ENCODE measurements at places on chromosomes 2 and 18. TPM values are rescaled to one million over a fixed set of nuclear protein-coding genes. Genes with fewer than 3 reads are reported as not detected.

DNA sequence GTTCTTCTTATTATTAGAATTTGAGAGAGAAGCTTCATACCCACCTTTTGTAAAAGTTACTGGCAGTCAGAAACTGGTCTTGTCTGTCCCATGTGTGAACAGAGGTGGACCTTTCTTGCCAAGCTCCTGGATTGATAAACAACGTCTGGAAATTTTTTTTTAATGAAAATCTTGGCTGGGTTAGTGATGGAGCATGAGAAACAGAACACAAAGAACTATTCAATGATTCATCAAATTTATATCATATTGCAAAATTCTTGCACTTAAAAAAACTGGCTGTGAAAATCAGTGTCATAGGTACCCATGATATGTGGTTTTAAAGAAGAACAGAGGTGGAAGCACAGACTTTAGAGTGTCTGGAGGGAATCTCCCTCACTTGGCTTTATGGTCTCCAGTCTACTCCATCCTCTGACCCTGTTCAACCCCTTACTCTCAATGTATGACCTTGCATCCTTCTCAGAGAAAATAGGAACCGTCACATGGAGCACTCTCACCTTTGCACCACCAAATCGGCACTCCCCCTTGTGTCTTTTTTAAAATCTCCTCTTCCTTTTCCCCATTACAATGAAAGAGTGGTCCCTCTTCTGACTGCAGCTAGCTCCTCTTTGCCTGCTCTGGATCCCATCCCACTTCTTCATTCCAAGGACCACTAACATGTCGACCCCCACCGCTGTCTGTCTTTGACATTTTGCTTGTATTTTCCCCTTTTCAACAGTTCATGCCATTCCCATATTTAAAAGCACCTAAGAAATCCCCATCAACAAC is 58.2 kb downstream of the COPS8 start:
- DNase-seq: no peak

GRCh38 chr2:160270571-160271113 is 70.6 kb upstream of the ITGB6 start:
- peak; percentile 18 for DNase-seq

DNA sequence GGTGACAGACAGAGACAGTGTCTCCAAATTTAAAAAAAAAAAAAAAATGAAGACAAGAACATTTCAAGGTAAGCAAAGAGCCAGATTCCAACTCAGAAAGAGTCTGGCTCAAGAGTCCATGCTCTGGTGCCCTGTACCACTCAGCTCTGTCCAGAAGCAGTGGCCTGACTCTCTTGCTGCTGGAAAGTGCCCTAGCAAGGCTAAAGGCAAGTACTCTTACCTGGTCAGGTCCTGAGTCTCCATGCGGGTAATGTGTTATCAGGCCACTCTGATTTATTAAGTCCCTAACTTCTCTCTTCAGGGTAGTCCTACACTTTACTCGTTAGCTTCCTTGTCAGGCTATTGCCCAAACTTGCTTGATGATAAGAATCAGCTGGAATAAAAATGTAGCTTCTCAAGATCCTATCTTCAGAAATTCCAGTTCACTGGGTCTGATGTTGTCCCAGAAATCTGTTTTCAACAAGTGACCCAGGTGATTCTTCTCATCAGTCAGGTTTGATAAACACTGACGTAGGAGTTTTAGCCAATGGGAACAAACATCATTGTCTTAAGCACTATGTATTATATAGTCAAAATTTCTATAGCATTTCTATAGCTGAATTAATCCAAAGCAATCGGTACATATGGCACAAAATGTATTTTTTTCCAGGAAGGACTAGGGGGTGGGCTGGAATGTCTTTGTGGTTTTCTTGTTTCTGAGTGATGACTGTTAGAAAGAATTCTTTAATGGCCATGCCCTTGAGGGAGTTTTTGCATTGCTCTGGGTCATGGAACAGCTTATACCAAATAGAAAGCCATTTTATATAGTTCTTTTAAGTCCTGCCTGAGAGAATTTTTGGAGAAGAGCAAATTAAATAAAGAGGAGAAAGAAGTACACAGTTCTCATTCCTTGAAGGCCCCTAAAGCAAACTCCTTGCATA is 139.9 kb upstream of the DNMT3A start:
- DNase-seq: no peak

Gene FAM161A
- total RNA-seq: 13.4 TPM

- DNase-seq: no peak
These were observed 143.0 kb downstream of the TANC1 start for GRCh38 chr2:159111346-159111927.

Gene SLC4A1AP
- total RNA-seq: 24.7 TPM

DNA sequence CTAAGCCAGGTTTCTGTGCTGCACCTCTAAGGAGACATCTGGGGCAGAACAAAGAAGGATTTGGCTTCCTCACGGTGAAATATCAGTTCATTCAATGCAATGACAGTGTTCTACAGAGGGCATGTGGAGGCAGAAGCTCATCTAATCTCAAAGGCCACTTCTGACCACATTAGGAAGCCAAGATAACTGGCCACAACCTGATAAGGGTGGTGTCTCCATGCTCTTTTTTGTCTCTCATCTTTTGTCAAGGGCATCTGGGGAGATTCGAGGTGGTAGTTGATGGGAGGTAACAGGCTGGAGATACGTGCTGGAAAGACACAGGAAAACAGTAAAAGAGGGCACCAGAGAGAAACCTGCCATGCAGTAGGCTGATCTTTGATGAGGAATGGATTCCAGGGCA is 303.9 kb downstream of the LRATD1 start:
- no peak for DNase-seq

Gene NT5DC4
- total RNA-seq: not detected

Gene ROCK2
- 34.6 TPM for total RNA-seq

DNA sequence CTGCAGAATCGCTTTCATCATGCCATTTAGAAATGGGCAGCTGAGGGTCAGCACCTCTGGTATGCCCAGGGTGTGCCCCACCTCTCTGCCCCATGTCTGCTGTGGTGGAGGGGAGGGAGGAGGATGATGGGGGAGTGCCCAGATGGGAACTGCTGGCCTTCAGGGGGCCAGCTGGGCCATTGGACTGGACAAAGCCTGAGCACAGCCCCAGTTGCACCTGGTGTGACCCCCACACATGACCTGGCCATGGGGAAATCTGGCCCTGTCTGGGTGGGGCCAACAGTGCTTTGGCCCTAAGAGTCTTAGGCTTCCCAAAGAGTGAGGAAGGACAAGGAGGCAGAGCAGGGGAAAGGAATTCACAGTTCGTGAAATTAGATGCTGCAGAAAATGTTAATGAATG is 44.1 kb downstream of the CTIF start:
- DNase-seq: no peak

All from glutamatergic neuron (in vitro differentiated cells).